ENCODE measurements at places on chromosomes 2 and 18.
A peak's percentile ranks its signal among the peaks of the same experiment; 100 is the strongest.

DNA sequence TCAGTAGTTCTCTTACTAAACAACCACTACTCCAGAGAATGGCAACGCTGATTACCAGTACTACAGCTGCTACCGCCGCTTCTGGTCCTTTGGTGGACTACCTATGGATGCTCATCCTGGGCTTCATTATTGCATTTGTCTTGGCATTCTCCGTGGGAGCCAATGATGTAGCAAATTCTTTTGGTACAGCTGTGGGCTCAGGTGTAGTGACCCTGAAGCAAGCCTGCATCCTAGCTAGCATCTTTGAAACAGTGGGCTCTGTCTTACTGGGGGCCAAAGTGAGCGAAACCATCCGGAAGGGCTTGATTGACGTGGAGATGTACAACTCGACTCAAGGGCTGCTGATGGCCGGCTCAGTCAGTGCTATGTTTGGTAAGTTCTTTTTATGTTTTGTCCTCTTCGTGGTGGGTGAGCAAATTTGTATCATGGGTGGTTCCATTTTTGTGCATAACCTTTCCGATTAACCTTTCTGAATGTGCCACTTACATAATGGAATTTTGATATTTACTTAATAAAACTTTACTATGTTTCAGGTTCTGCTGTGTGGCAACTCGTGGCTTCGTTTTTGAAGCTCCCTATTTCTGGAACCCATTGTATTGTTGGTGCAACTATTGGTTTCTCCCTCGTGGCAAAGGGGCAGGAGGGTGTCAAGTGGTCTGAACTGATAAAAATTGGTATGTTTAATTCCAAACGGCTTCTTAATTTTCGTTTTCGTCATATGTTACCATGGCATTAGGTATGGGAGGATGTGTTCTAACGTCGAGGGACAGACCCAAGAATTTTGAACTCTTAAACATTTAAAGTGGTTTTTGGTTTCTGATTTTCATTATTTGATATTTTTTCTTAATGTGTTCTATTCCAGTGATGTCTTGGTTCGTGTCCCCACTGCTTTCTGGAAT, 1.3 kb downstream of the SLC20A1 start:
- DNase-seq, result no peak

DNA sequence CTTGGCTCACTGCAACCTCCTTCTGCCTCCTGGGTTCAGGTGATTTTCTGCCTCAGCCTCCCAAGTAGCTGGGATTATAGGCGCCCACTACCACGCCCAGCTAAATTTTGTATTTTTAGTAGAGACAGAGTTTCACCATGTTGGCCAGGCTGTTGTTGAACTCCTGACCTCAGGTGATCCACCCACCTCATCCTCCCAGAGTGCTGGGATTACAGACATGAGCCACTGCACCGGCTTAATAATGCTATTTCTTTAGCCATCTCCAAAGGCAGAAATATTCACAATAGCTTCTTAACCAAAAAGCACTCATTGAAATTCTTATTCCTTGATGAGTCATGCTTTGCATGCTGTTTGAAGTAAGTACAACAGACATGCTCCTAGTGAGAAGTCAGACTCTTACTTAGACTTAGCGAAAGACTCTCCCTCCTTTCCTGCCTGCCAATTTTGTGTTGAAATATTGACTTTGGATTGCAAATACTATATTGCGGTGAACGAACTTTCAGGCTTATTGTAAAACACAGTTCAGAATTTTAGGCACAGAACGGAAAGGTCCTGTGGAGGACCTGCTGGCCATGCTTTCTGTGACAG, 4.4 kb downstream of the ACTR3 start:
- DNase-seq, result no peak

- no peak for DNase-seq
Observed at GRCh38 chr18:32093523-32093922, 1.8 kb downstream of the RNF138 start.

GRCh38 chr2:200761266-200761665, 50.4 kb upstream of the BZW1 start:
- no peak for DNase-seq

DNA sequence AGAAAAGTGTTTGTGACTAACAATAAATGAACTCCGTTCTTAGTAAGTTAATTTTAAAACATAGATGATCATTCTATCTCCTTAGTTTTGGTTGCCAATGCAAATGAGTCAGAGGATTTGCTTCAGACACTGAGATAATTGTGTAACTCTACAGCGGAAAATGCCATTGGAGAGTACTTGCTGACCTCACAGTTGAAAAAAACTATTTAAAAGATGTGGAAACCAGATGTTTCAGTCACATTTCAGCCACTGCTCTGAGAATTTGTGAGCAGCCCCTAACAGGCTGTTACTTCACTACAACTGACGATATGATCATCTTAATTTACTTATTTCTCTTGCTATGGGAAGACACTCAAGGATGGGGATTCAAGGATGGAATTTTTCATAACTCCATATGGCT, at the start of gene TNFAIP6:
Gene TNFAIP6, plus strand, starts transcription at position 234 of the 400 bp plus-strand sequence. Its CDS starts 75 bp downstream, at position 309.
- DNase-seq, result no peak

- no peak for DNase-seq
Observed at GRCh38 chr18:9191658-9192256, 55.2 kb downstream of the ANKRD12 start.

DNA sequence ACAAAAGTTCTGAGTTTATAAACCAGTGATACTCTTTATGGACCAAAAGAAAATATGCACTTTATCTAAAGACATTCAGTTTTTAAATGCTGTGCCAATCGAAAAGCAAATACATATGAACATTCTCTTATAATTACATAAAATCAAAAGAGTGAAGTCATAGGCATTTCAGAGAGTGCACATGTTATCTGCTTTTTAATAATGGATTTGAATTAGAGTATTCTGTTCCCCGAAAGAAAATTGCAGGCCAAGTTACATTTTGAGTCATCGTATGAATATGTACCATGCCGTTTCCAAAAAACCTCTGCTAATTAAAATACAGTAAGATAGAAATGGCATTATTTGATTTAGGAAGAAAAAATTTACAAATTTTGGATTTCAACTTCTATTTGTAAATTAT, 565.7 kb downstream of the ZEB2 start:
- DNase-seq, result no peak

DNA sequence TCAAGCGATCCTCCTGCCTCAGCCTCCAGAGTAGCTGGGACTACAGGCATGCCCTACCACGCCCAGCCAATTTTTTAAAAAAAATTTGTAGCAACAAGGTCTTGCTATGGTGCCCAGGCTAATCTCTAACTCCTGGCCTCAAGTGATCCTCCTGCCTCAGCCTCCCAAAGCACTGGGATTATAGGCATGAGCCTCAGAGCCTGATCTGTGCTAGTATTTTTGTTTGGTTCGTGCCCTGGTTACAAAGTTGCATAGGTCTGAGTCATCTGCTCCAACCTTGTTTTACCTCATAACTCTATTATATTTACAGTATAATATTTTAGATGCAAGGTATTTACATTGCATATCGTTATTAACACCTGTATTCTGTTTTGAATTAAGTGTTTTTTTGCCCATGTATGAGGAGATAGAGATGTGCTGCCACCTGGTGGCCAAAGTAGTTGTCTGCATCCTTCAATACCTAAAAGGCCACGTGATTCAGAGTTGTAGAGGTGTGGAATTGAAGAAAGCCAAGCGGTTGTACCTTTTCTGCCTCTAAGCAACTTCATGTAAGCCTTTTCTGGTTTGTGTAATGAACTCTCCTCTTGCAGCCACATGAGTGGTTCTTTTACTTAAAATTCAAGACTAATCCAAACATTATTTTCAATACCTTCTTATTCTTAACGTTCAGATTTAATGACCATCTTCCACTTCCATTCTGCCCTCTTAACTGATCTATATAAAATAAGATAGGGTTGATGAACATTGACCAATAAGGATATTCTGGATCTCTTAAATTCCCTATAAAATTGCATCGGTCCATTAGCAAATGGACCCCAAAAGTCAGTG, 19.9 kb upstream of the CABYR start:
- DNase-seq, result peak; percentile 61

GRCh38 chr2:54936766-54937165, 113.5 kb downstream of the RTN4 start:
- no peak for DNase-seq

GRCh38 chr2:234478121-234478858, 18.6 kb downstream of the ARL4C start:
- no peak for DNase-seq

GRCh38 chr18:42268798-42269197, 313.8 kb downstream of the PIK3C3 start:
- no peak for DNase-seq

Data from NCI-H774 (cell line).